ENCODE measurements at places on chromosomes 4 and X.

DNA sequence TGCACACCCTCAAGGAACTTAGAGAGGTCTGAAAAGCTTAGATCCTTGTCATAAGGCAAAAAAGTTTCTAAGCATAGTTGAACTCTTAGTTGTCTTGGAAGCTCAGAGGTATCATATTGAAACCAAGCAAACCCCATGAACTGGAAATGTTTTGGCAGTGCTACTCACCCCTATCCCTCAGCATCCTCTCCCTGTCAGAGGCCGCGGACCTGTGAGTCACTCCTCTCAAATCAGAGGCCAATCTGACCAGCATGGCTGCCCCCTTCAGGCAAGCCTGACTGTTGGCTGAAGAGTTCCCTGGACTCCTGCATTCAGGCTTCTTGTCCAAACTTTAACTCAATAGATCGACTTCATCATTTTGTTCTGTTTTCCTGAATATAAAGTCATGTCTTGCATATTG lies 69.4 kb downstream of the KCNIP4 start:
- DNase-seq: no peak

DNA sequence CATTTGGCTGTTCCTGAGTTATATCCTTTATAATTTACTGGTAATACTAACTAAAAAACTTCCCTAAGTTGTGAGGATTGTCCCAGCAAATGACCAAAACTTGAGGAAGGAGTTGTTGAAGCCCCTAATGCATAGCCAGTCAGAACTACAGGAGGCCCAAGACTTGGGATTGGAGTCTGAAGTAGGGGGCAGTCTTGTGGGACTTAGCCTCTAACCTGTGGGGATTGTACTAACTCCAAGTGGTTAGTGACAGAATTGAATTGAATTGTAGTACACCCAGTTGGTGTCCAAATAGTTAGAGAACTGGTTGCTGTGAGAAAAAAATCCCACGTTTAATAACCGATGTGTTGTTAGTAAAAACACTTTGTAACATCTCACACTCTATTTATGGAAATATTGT lies 1506.3 kb downstream of the ADGRL3 start:
- DNase-seq: no peak

DNA sequence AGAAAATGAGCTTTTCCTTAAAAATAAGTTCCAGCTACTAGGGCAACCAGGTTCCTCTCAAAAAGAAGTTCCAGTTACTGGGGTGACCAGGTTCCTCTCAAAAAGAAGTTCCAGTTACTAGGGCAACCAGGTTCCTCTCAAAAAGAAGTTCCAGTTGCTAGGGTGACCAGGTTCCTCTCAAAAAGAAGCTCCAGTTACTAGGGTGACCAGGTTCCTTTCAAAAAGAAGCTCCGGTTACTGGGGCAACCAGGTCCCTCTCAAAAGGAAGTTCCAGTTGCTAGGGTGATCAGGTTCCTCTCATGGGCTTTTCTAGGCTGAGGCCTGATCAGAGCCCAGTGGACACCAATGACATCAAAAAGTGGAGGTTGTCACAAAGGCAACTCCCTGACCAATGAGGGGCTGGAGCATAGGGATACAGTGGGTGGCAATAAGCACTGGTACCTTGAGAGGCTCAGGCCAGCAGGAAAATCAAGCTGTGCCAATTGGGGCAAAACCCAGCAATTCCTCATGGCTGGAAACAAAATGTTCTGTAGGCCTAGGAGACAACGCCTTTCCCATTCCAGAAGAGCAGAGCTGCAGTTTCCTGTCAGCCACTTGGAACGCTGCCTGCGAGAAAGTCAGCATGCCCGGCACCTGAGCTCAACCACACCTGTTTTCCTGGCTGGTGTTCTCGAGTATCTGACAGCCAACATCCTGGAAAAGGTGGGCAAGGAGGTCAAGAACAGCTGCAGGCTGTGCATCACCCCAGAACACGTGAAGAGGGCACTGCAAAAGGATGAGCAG lies 12.3 kb upstream of the SYTL5 start:
- no peak for DNase-seq

DNA sequence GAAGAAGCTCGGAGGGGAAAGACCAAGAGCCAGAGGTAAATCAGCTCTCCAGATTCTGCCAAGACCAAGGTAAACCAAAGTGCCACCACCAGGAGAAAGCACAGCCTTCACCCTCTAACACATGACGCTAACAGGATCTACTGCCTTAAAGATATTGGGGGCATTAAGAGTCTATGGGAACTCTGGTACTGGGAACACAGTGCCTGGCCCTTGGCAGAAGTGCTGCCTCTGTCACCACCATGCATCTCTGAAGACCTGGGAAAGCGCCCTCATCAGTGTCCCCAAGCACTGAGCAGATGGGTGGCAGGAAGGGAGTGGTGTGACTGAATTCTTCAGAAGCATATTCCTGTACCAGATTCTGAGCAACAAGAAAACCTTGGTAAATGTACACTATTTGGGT lies 1.3 kb downstream of the QDPR start:
- DNase-seq: no peak

DNA sequence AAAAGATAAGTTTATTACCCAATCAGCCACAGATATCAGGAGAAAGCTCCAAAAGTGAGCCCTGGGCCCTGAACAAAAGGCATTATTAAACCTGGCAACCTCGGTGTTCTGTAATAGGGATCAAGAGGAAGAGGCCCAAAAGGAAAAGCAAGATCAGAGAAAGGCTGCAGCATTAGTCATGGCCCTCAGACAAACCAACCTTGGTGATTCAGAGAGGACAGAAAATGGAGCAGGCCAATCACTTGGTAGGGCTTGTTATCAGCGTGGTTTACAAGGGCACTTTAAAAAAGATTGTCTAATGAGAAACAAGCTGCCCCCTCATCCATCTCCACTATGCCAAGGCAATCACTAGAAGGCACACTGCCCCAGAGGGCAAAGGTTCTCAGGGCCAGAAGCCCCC lies 75.7 kb downstream of the AGTR2 start:
- DNase-seq: no peak

GRCh38 chrX:38678821-38679220 lies 117.5 kb downstream of the TSPAN7 start:
- DNase-seq: no peak

GRCh38 chrX:6448003-6448402 lies 86.9 kb downstream of the VCX3A start:
- DNase-seq: no peak

- no peak for DNase-seq
These were observed 840.6 kb downstream of the NLGN4X start for GRCh38 chrX:5388087-5388486.

GRCh38 chrX:24774650-24775049 lies 80.9 kb downstream of the POLA1 start:
- no peak for DNase-seq

DNA sequence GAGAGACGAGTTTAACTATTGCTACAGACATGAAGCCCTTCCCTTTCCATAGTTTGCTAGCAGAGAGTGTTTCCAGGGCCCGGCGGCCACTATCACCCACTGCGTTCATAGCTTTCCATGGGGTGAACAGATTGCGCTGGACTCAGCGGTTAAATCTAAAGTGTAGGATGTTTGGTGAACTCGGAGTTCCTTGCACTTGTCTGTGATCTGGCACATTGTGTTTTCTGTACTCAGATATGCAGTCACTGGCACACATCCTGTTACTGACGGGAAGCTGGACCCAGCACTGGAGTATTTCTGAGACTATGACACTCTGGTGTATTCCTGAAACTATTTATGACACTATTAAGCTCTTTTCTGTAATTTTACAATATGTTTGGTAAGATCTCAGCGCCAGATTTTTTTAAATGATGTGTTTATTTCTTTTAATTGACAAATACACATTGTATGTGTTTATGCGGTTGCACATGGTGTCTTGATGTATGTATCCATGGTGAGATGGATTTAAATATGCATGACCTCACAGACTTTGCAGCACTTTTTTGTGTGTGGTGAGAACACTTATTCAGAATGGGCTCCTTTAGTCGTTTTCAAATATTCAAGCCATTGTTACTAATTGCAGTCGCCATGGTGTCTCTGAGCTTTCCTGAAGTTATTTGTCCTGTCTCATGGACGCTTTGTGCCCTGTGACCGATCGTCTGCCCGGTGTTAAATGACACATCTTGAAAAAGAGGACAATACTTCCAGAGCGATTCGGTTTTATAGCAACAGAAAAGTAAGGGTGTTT lies 14.1 kb downstream of the CD99 start:
- DNase-seq: no peak

GRCh38 chr4:22496165-22496813 lies 19.6 kb downstream of the ADGRA3 start:
- DNase-seq: no peak

DNA sequence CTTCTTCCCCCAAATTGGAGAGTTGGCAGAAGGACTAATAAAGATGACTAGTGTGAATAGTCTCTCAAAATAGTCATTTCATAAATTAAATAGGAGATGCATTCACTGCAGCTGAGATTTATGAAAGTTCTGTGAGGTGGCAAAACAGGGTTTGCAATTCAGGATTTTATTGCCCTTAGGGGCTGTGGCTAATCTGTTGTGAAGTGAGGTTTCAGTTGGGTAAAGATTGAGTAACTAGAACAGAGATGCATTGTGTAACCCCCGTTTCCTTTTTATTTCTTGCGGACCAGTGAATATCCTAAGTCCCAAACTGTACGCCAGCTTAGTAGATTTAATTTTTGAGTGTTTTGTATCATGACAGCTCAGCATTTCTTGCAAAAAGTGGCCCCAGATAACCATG lies 16.2 kb upstream of the SCRG1 start:
- no peak for DNase-seq

- DNase-seq: no peak
These were observed 508.6 kb downstream of the RAB28 start for GRCh38 chr4:12975511-12975910.

- no peak for DNase-seq
These were observed 32.8 kb downstream of the WNK3 start for GRCh38 chrX:54325077-54325476.

- DNase-seq: peak; percentile 12
These were observed 69.2 kb upstream of the PNPLA4 start for GRCh38 chrX:7996414-7996813.

- no peak for DNase-seq
These were observed 13.0 kb upstream of the FGF5 start for GRCh38 chr4:80253510-80253909.
